GM13977 (cell line): ENCODE measurements at places on chromosomes 7 and 10.
A peak's percentile ranks its signal among the peaks of the same experiment; 100 is the strongest.

GRCh38 chr10:95278061-95278988 lies 12.5 kb downstream of the PDLIM1 start:
- no peak for DNase-seq

GRCh38 chr7:2218444-2218785 lies 14.3 kb downstream of the MAD1L1 start:
- DNase-seq = no peak

- no peak for DNase-seq
Observed at GRCh38 chr10:97349752-97350513, 15.4 kb upstream of the FRAT2 start.

DNA sequence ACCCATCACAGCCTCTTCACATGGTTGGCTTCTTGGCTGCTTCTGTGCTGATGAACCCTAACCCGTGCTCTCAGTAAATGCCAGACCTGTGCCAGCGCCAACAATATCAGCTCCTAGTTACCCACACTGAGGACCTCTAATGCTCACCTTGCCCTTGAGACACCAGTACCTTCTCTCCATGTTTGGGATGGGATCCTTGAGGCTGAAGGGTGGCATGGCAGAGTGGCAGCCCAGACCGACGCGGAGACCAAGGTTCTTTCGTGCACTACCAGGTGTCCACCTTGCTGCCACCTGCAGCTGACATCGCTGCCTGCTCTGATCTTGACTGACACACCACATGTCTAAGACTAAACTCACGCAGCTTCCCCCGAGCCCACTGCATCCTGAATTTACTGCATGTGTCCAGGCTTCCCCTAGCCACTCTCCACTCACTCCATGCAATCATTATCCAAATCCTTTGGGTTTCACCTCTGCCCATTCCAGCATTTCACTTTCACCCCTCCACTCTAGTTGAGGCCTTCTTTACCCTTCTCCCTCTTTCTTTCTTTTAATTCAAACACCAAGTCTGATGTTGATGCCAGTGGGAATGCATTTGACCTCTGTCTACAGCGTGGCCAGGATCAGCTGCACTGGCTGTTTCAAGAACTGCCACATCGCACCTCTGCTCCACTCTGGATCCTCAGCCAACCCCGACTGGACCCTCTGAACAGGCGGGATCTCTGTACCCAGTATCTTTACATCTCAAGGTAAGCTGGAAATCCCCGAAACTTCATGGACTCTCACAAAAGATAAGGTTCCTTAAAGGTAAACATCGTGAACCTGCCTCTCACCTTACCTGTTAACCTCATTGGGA lies 294.9 kb downstream of the GLRX3 start:
- DNase-seq = no peak

DNA sequence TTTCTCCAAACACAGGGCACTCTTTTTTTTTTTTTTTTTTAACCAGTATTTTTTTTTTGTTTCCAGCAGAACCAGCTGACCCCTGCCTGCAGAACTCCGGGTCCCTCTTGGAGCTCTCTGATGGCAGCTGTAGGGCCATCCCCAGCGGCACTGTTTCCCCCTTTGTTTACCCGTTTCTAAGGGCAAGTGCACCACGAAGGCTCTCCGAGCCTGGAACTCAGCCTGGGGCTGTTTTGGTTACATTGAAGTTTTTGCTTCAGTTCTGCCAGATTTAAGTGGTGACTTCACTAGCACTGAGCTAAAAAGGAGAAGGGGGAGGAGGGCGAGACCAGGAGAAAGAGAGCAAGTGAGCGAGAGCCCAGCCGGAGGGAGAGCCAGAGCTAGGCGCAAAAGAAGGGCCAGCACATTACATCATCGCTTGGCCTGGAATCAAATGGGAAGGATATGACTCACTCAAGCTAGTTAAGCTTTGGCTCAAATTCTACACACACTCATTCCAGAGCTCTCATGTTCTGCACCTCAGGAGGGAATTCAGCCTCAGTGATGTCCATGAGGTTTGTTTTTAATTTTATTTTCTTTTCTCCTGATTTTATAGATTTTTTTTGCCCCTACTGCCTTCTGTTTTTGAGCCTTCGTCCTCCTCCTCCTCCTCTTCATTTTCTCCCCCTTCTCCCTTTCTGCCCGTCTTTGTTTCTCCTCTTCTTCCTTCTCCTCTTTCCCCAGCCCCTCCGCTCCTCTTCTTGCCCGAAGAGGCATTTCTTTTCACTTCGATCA lies 272.3 kb downstream of the TRIL start:
- peak; percentile 44 for DNase-seq

DNA sequence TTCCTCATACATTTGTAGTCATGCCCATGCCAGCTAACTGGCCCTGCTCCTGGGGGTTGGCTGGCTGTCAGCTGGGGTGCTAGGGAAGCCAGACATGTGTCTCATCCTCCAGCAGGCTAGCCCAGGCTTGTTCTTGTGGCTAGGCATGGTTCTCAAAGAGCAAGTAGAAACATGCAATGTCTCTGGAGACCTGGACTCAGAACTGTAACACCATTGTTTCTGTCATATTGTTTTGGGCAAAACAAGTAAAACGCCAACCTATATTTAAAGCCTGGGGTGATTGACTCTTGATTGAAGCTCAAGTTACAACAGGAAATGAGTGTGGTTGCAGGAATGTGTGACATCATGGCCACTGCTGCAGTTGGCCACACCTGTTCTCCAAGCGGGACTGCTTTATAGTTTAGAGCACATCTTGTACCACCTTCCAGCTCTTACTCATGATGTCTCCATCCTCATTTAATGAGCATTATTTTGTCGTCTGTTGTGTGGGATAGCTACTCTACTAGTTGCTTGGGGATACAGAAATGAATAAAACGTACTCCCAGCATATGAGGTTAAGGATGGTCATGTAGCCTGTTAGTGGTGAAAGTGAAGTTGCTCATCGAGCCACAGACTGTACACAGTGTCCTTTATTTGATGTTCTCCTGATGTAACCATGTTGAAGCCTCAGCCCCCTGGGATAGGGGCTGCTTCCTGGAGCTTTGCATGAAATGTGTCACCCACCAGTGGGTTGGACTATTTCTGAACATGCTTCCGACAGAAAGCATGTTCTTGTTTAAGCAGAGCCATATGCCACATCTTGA lies 168.4 kb downstream of the SORCS3 start:
- DNase-seq = no peak

DNA sequence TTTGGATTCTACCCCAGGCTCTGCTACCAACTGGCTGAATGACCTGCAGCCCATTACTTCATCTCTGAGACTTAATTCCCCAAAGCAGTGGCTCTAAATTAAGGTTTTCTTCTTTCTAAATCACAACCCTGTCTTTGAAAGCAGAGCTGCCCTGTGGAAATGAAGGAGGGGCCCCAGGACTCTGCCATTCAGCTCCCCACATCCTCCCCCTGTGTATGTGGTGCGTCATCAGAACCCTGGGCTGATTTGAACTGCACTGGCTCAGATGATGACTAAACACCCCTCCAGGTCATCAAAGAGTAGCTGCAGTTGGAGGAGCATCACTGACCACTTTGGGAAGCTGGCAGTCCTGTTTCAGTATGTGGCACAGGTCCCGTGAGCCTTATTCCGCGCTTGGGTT lies 46.6 kb downstream of the BPGM start:
- DNase-seq = no peak

DNA sequence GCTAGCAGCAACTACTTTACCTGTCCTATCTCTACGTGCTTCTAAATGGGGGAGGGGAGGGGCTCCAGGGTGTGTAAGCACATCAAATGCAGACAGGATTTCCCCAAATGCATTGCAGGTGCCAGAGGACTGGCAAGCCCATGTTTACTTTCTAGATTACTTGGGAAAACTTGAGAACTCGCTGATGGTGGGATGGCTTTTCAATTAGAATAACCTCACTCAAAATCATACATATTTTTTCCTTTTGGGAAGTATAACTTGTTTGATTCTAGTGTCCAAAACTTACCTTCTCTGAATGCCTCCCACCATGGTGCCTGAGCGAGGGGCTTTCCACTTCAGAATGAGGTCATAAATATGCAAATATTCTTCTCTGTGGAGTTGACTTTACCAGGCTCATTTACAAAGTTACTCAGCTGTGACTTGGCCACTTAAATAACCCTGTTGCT lies 191.3 kb upstream of the RHOBTB1 start:
- peak; percentile 9 for DNase-seq

DNA sequence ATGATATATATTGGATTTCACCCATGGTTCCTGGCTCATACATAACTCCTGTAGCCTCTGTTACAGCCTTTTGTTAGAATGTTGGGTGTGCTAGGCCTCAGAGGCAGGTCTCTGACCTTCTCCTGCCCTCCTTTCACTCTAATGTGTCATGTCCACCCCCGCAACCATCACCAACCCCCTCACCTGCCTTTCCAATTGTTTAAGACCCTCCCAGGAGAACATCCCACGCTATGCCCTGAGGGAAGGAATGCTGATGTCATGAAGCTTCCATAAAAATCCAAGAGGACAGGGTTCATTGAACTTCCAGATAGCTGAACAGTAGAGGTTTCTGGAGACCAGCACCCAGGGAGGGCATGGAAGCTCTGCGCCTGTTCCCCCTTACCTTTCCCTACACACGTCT lies 30.8 kb upstream of the C10orf67 start:
- no peak for DNase-seq

- peak; percentile 43 for DNase-seq
Observed at GRCh38 chr7:151351967-151352366, 10.4 kb downstream of the NUB1 start.

- no peak for DNase-seq
Observed at GRCh38 chr7:7829667-7830066, 111.3 kb upstream of the RPA3 start.

DNA sequence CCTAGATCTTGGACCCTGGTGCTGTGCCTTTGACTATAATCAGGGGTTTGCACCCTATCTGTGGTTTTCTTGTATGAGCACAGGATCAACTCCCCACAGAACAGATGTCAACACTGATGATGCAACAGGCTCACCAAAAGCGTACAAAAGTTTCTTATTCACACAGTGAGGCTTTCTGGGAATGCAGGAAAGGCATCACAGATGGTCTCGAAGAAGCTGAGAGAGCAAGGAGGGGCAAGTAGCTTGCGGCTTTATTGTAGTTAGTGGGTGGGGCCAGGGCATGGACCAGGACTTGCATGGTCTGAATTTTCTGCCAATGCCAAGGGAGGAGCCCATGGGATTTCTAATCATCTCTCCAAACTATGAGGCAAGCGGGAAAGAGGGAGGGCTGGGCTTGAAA lies 46.2 kb downstream of the SEC61G start:
- no peak for DNase-seq

GRCh38 chr10:69911613-69912528 lies 110.2 kb downstream of the COL13A1 start:
- no peak for DNase-seq

GRCh38 chr10:65291286-65291685 lies 1634.5 kb upstream of the LRRTM3 start:
- no peak for DNase-seq

DNA sequence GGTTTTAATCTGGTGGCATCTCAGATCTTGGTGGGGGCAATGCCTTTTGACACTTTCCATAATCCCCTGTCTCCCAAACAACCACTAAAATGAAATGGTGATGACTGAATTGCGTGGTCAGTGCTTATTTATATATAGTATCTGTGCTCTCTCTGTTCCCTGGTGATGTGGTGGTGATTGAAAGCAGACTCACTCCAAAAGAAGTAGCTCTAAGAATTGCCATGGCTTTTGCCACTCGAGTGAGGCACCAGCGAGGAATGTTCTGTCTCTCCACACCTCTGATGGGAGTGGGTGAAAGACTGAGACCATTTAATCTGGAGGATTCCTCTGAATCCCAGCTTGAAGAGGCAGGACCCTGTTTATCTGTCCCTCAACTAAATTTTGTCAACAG lies 2.8 kb downstream of the DUSP5 start:
- no peak for DNase-seq

DNA sequence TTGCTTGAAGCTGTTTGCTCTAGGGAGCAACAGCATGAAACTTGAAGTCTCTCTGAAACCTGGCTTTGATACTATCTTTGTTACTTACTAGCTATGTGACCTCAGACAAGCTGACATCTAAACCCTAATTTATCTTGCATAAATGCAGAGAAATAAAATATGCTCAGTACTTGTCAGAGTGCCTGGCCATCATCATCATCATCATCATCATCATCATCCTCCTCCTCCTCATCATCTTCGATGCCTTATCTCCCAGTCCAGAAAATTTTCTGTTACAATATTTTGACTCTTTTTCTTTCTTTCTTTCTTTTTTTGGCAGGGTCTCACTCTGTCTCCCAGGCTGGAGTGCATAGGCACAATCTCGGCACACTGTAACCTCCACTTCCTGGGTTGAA lies 34.8 kb upstream of the TAX1BP1 start:
- DNase-seq = no peak

- DNase-seq = no peak
Observed at GRCh38 chr10:56547163-56547562, 186.1 kb upstream of the ZWINT start.

DNA sequence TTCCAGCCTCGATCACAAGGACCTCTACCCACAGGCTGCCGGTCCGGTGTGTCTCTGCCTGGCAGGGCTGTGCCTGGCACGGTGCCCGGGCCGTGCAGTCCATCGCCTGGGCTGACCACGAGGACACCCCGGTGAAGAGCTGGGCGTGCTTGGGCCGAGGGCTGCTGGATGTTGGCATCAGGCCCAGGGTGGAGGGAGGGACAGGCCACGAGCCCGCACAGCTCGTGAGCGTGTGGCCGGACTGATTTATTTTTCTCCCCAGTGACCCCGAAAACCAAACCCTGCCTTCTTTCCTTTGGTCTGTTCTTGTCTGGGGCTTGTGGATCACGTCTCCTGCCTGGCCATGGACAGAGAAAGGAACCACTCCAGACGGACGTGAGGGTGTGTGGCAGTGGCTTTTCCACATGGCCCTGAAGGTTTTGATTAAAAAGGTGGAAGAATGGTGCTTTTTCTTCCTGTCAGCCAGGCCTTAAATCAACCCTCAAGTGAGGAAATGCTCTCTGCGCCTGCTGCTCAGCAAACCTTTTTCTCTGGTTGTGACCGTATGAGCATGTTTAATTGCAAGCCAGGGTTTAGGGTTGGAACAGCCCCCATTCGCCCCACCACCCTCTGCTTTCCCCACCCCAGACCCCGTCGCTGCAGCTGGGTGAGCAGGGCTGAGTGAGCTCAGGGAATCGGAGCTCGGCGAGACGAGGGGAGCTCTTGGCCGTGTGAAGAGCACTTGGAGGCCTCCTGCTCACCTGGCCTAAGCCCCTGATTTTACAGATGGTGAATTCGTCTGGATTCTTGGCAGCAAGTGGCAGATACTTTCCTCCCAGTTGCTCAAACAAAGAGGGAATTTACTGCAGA lies 130.1 kb downstream of the RGS10 start:
- no peak for DNase-seq

GRCh38 chr10:120458432-120458831 lies 1.4 kb downstream of the PLPP4 start:
- DNase-seq = no peak

GRCh38 chr7:156554488-156554887 lies 86.1 kb upstream of the RNF32 start:
- DNase-seq = no peak

- peak; percentile 12 for DNase-seq
Observed at GRCh38 chr10:50291261-50291850, 40.0 kb upstream of the ASAH2 start.
